ENCODE measurements at places on chromosomes 7 and 10. TPM values are rescaled to one million over a fixed set of nuclear protein-coding genes. Genes with fewer than 3 reads are reported as not detected.

ANKRD26 gene
- 10.0 TPM for total RNA-seq

LEP gene
- not detected for total RNA-seq

CREB5 gene
- 0.38 TPM for total RNA-seq

BEND7 gene
- 15.4 TPM for total RNA-seq

DENND2A gene
- not detected for total RNA-seq

SLC26A3 gene
- total RNA-seq = 0.08 TPM

ST7 gene
- 23.5 TPM for total RNA-seq

WEE2 gene
- total RNA-seq = not detected

GRCh38 chr10:7474388-7474787 is 63.6 kb upstream of the SFMBT2 start:
- H3K4me3 ChIP-seq = no peak overlapping the region
- H3K36me3 ChIP-seq = no peaks in the 10 kb centered on the region
- no peak for DNase-seq
- H3K27ac ChIP-seq = no peak overlapping the region
- H3K4me1 ChIP-seq = no peaks in the 10 kb centered on the region
- H3K27me3 ChIP-seq = no peaks in the 10 kb centered on the region

DNA sequence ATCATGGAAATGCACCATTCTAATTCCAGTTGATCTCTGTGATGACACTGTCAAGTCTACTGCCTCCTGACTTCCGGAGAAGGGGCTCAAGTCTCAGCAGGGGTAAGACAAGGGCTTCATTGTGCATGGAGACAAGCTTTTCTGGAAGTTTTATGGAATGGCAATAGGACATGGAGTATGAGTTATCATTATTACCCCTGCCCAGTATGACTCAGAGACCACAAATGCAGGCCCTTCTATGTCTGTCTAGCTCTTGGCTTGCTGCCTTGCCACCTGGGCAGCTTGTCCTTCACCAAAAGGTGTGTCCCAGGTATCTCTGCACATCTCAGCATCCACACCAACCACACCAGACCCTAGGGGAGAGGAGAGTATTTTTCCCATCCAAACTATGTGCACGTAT is 34.9 kb upstream of the KIAA1217 start:
- no peaks in the 10 kb centered on the region for H3K4me1 ChIP-seq
- no peaks in the 10 kb centered on the region for H3K27me3 ChIP-seq
- DNase-seq = no peak
- H3K36me3 ChIP-seq = no peaks in the 10 kb centered on the region

- no peaks in the 10 kb centered on the region for H3K27me3 ChIP-seq
- no peak overlapping the region for H3K4me3 ChIP-seq
- H3K27ac ChIP-seq = no peak overlapping the region
- no peaks in the 10 kb centered on the region for H3K4me1 ChIP-seq
Observed at GRCh38 chr7:11170175-11170574, 196.5 kb downstream of the PHF14 start.

DNA sequence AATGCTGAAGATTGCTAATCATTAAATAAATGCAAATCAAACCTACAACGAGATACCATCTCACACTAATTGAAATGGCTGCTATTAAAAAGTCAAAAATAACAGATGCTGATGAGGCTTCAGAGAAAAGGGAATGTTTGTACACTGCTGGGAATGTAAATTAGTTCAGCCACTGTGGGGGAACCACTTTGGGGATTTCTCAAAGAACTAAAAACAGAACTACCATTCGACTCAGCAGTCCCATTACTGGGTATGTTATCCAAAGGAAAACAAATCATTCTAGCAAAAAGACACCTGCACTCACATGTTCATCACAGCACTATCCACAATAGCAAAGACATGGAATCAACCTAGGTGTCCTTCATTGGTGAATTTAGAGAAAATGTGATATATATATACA is 379.0 kb upstream of the CNTNAP2 start:
- no peaks in the 10 kb centered on the region for H3K27me3 ChIP-seq
- H3K27ac ChIP-seq = no peak overlapping the region
- no peak overlapping the region for H3K4me3 ChIP-seq

GRCh38 chr7:92325173-92325572 is 79.4 kb downstream of the ANKIB1 start:
- H3K36me3 ChIP-seq = peaks cover under 1% of the 10 kb centered on the region
- H3K27me3 ChIP-seq = no peaks in the 10 kb centered on the region
- no peak overlapping the region for H3K27ac ChIP-seq
- no peak for DNase-seq
- H3K4me1 ChIP-seq = no peaks in the 10 kb centered on the region
- no peak overlapping the region for H3K4me3 ChIP-seq

- H3K27ac ChIP-seq = no peak overlapping the region
- H3K4me3 ChIP-seq = no peak overlapping the region
- H3K4me1 ChIP-seq = peaks cover 10% of the 10 kb centered on the region
- H3K36me3 ChIP-seq = no peaks in the 10 kb centered on the region
Observed at GRCh38 chr7:64876792-64877713, 26.0 kb upstream of the ZNF273 start.

- H3K27me3 ChIP-seq = no peaks in the 10 kb centered on the region
- no peak overlapping the region for H3K27ac ChIP-seq
- no peak overlapping the region for H3K4me3 ChIP-seq
- no peaks in the 10 kb centered on the region for H3K4me1 ChIP-seq
- DNase-seq = no peak
Observed at GRCh38 chr7:82373926-82374635, 69.5 kb downstream of the CACNA2D1 start.

GRCh38 chr10:22931948-22932347 is 4.1 kb downstream of the ARMC3 start:
- peaks cover 16% of the 10 kb centered on the region for H3K27me3 ChIP-seq
- H3K4me1 ChIP-seq = peaks cover 13% of the 10 kb centered on the region
- no peak overlapping the region for H3K27ac ChIP-seq
- H3K4me3 ChIP-seq = no peak overlapping the region
- H3K36me3 ChIP-seq = no peaks in the 10 kb centered on the region
- DNase-seq = no peak

DNA sequence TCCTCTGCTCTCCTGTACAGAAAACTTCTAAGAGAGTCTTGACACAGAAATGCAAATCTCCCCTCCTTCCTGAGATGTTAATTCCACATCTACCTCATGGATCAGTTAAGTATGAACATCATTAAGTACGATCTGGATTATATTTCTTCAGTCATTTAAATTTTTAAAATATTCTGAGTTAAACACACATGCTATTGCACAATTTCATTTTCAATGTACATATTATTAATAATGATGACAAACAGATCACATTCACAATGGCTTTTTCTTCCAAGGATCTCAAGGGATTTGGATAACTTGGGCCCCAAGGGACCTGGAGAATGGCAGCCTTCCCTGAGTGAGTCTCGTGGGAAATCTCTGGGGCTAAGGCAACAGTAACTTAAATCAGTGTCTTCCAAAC is 16.2 kb downstream of the BEND7 start:
- H3K27ac ChIP-seq = no peak overlapping the region
- no peaks in the 10 kb centered on the region for H3K27me3 ChIP-seq
- no peak overlapping the region for H3K4me3 ChIP-seq

DNA sequence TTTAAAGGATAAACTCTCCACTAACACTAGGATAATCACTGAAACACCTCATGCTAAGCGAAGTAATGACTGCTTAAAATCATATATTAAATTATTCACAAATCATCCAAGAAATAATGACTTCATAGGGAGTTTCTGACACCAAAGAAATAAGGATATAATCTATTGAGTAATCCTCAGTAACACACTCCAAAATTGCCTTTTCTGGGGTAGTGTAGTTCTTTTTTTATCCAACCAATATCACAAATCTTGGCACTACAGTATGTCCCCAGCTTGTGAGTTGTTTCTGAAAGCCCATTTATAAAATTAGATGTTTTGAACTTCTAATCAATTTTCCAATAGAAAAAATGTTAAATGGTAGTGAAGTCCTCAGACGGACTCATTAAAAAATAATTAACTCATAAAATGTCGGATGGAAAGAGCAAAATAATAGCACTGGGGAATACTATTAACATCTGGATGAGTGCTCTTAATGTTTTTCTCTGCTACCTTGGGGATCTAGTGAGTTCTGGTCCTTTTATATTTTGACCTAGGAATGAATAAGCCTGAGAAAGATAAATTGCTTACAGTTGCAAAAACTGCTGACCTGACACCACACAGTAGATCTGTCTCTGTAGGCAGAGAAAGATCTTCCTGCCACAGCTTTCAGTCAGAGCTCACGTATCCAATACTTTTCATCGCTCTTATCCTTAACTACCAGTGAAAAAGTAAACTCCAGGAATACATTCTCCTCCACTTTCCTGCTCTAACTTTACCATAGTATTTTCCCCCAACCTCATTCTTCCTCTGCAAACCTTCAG is 618.5 kb upstream of the ANKRD30A start:
- H3K27ac ChIP-seq = no peak overlapping the region
- H3K4me3 ChIP-seq = no peak overlapping the region
- H3K27me3 ChIP-seq = no peaks in the 10 kb centered on the region
- H3K4me1 ChIP-seq = no peaks in the 10 kb centered on the region
- no peak for DNase-seq

DNA sequence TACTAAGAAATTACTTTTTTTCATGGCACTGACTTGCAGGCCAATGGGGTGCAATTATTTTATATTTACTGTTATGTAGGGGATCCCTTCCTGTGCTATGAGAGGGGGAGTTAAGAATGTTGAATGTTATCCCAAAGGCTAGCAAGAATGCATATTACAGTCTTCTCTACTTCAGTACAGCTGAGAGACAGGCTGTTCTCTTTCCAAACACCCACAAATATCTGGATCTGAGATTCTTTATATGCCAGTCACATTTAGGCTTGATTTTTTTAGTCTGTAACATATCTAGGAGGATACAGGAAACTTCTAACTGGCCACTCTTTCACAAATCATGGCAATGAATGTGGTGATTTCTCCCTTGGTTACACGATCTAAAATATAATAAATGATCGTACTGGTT is 266.4 kb upstream of the FZD8 start:
- no peaks in the 10 kb centered on the region for H3K36me3 ChIP-seq
- no peaks in the 10 kb centered on the region for H3K4me1 ChIP-seq
- H3K27ac ChIP-seq = no peak overlapping the region
- H3K27me3 ChIP-seq = no peaks in the 10 kb centered on the region

GRCh38 chr7:5214641-5215040 is 24.6 kb downstream of the WIPI2 start:
- DNase-seq = no peak
- no peaks in the 10 kb centered on the region for H3K4me1 ChIP-seq
- no peaks in the 10 kb centered on the region for H3K27me3 ChIP-seq
- H3K27ac ChIP-seq = no peak overlapping the region
- no peak overlapping the region for H3K4me3 ChIP-seq

DNA sequence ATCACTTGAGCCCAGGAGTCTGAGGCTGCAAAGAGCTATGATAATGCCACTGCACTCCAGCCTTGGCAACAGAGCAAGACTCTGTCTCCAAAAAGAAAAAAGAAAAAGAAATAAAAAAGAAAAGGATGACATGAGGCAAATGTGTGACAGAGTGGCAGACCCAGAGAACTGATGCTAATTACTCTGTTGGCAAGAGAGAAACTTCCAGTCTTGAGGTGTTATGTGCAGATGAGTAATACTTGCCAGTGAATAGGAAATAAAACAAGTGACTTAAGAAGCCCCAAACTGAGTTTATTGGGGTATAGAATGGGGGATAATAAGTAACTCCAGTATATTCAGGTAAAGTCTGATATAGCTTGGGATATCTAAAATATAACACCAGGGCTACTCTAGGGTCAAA is 9.5 kb upstream of the ANXA7 start:
- no peak overlapping the region for H3K4me3 ChIP-seq
- no peak for DNase-seq
- H3K27ac ChIP-seq = no peak overlapping the region
- H3K27me3 ChIP-seq = no peaks in the 10 kb centered on the region
- peaks cover 3% of the 10 kb centered on the region for H3K36me3 ChIP-seq

- DNase-seq = no peak
- H3K36me3 ChIP-seq = no peaks in the 10 kb centered on the region
- peaks cover 34% of the 10 kb centered on the region for H3K27me3 ChIP-seq
- no peak overlapping the region for H3K4me3 ChIP-seq
- H3K27ac ChIP-seq = no peak overlapping the region
Observed at GRCh38 chr10:123761038-123761428, 94.9 kb downstream of the GPR26 start.
